ACHN (cell line): ENCODE measurements at places on chromosomes 3 and 15.

DNA sequence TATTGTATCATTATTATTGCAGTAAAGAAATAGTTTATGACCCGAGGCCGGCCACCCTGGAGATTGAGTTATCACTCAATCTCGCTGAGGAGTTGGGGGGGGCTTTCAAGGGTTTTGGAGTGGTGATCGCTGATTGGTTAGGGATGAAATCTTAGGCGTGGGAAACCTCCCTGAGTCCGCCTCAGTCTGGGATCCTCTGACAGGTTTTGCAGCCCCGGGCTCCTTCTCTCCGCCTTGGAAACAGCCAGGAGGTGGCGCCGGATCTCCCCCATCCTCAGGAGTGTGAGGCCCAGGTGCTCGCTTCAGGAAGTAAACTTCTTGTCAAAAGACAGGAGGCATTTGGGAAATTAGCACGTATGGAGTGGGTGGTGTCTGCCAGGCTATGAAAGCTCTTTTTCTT lies 41.1 kb upstream of the SEC61A1 start:
- DNase-seq = peak; percentile 14

DNA sequence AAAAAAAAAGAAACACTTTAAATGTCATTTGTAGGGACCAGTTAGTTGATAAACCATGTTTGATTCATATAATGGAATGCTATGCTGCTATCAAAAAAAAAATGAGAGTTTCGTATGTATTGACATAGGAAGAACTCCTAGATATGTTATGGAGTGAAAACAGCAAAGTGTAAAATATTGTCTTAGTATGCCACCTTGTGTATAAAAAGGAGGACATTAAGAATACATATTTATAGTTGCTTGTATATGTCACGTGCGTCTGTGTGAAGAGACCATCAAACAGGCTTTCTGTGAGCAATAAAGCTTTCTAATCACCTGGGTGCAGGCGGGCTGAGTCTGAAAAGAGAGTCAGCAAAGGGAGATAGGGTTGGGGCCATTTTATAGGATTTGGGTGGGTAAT lies 39.5 kb downstream of the KBTBD8 start:
- DNase-seq = no peak

- peak; percentile 43 for DNase-seq
Observed at GRCh38 chr3:59006634-59007517, 42.9 kb downstream of the CFAP20DC start.

- DNase-seq = no peak
Observed at GRCh38 chr3:49609815-49610214, 55.5 kb downstream of the BSN start.

DNA sequence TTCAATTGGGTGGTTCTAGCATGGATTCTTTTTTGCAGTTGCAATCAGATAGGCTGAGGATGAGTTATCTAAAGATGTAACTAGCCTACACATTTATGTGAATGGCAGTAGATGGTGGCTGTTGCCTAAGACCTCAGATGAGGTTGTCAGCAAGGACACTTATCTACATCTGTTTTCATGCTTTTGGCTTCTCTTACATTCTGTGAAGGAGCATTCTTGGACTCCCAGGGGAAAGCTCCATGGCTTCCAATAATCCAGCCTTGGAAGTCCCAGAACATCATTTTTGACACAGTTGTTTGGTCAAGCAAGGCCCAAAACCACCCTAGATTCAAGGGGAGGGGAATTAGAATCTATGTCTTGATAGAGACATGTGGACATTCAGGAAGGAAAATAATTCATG lies 332.2 kb upstream of the RBMS3 start:
- no peak for DNase-seq
